ENCODE measurements at places on chromosomes 5 and 9.
A peak's percentile ranks its signal among the peaks of the same experiment; 100 is the strongest.

DNA sequence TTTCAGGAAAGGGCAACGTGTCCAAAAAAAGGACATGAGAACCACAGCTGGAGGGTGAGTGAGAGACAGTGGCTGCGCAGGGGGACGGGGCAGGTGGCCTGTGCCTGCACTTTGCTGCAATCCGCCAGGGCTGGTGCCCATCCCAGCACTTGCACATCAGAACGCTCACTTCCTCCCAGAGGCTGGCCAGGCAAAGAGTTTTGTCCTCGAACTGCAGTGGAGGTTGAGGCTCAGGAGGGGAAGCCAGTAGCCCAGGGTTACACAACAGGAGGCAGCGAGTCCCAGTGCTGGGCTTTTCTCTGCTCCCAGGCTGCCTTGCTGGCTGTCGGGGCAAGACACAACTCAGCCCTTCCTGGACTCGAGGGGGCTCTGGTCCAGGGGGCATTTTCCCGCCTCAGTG, 33.1 kb downstream of the CRB2 start:
- peak; percentile 37 for DNase-seq

DNA sequence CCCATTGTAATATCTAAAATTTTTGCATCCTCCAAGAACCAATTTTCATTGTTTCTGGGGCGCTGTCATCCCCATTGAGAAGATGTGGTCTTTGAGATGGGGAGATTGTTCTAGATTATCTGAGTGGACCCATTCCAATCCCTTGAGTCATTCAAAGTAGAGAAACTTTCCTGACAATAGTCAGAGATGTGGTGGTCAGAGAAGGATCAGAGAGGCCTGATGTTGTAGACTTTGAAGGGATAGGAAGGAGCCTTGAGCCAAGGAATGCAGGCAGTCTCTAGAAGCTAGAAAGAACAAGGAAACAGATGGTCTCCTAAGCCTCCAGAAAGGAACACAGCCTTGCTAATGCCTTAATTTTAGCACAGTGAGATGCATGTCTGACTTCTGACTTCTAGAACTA, 80.4 kb downstream of the TEK start:
- no peak for DNase-seq

GRCh38 chr9:35627575-35627974, 9.4 kb upstream of the CD72 start:
- no peak for DNase-seq

DNA sequence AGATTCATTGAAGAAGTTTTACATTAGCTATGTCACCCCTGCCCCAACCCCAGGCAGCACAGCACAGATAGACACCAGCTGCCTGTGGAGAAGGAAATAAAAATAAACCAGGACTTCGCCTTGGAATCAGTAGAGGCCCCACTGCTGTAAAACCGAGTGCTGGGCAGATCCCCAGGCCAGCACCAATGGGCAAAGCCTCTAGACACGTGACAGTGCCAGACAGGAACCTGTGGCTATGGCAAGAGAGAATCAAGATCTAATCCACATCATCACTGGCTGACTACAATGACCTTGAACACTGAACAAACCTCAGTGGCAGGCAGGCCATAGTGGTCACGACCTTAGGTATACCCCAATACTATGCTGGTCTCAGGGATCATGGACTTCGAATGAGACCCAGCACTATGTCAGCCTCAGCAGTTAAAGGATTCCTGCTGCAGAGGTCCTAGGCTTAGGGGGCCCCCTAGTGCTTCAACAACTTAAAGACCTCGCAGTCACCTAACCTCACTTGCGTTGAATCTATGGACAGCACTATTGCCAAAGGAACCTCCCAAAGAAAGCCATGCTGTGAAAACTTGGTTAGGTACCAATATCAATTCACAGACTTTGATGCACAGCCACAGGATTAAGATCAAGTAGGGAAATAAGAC, 2118.6 kb upstream of the C9orf72 start:
- DNase-seq: peak; percentile 49

Measured in suppressor macrophage treated with lipopolysaccharide for 1 hour (primary cell).